Left ventricle myocardium superior (tissue), 1 donor: ENCODE measurements at places on chromosomes 2 and 18. TPM values are rescaled to one million over a fixed set of nuclear protein-coding genes. Genes with fewer than 3 reads are reported as not detected.

The G6PC2 gene
- not detected for total RNA-seq

- DNase-seq = no peak
Measured at GRCh38 chr2:16198166-16198912, 258.0 kb downstream of the MYCN start.

The TSPYL6 gene
- not detected for total RNA-seq

DNA sequence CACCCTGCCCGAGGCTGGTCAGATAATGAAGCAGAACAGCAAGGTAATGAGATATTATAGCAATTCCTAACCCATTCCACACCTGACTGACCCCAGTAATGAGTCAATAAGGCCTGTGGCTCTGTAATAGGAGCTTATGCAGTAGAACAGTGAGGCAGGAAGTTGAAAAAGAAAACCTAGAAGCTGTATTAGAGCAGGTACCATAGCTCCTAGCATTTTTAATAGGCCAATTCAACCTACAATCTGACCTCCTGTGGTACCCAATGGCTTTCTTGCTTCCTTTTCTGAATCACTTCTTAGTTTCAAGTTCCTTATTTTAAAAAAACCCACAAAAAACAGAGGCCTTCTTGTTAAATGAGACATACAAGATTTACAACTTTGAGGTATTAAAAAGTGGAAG, 43.6 kb upstream of the MAP2 start:
- DNase-seq = no peak

DNA sequence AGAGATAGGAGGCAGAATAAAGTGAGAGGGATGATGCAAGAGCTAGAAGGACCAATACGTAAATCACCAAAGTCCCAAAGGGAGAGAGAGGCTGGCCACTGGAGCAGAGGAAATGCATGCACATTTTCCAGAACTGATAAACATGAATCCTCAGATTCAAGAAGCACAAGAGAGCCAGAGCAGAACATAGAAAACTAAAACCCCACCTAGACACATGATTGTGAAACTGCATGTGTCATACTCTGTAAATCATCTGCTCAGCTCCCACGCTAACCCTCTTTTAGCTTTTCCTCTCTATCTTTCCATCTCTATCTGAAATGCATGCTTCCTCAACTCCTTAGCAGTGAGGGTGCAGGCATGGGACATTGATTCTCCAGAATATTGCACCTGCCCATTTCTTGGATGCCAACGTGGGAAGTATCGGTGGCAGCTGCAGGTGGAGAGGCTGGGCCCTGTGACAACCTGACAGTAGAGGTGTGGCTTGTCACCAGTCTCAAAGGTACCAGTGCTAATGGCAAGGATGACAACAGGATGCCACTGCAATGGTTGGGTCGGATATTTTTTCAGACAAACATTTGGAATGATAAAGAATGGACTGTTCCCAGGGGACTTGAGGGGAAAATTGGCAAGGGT, 89.3 kb upstream of the OTOS start:
- no peak for DNase-seq

The REG3G gene
- total RNA-seq = not detected

GRCh38 chr2:200862532-200863000, 1.9 kb downstream of the CLK1 start:
- DNase-seq = no peak

- no peak for DNase-seq
Measured at GRCh38 chr2:82657106-82657505, 1802.0 kb downstream of the SUCLG1 start.

The EGR4 gene
- total RNA-seq = not detected

GRCh38 chr2:233006648-233007047, 6.4 kb downstream of the NGEF start:
- DNase-seq = no peak

- no peak for DNase-seq
Measured at GRCh38 chr2:241772063-241772499, 4.5 kb upstream of the GAL3ST2 start.

The ERMN gene
- not detected for total RNA-seq

The SLC16A14 gene
- total RNA-seq = 4.0 TPM

- no peak for DNase-seq
Measured at GRCh38 chr18:45328811-45329210, 286.5 kb upstream of the SLC14A2 start.

The SMAD2 gene
- 74.8 TPM for total RNA-seq

The MRO gene
- 4.0 TPM for total RNA-seq

The SIGLEC15 gene
- total RNA-seq = 0.10 TPM

GRCh38 chr2:14614017-14614416, 18.5 kb upstream of the LRATD1 start:
- no peak for DNase-seq

The THSD7B gene
- total RNA-seq = 0.45 TPM

DNA sequence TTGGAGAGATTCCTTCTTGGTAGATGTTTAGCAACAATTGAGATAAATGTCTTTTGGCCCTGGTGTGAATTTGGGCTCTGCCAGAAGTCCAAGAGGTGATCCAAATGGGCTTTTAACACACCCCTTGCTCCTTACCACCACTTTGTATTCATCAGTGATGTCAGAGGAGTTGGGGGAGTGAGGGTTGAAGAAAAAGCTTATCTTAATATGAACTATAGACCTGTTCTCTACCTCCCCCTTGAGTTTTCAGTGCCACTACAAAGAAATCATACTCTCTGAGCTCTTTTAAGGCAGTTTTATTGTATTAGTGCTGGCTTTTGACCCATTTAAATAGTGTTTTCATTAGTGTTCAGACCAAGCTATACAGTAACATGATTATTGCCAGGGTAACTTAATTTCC, 229.1 kb downstream of the PHLPP1 start:
- DNase-seq = no peak

The GKN1 gene
- not detected for total RNA-seq
